ENCODE measurements at places on chromosomes 12 and 14.

DNA sequence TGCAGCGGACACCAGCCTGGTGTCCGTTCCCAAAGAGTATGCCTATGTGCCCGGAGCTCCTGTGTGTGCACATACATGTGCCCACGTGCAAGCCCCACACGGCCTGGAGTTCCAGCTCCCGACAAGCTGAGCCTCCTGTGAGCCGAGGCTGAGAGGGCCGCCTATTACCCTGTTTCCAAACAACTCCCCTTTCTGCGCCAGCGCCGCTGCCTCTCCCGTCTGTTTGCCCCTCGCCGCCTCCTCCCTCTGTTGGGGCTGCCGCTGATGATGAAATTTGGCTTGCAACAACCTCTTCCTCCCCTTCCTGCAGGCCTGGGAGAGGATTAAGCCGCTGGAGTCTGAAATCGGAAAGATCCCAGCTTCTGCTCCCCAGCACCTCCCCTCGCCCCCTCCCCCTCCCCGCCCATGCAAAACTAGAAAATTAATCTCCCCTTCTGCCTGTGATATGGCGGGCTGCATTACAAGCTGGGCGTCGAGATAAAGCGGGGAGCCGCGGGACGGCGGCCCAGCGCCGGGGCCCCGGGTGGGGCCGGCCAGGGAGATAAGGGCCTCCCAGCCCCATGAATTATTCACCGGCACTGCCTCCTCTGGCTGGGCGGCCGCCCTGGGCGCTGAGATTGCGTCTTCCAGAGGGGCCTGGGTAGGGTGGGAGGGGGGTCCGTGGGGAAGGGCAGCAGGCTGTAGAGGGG is 6.8 kb upstream of the ASIC1 start:
- no peak for DNase-seq

GRCh38 chr12:45674181-45674977 is 55.1 kb upstream of the ARID2 start:
- DNase-seq: no peak

GRCh38 chr14:74281069-74281468 is 21.7 kb downstream of the ABCD4 start:
- no peak for DNase-seq

GRCh38 chr14:36591482-36591881 is 9.1 kb upstream of the NKX2-8 start:
- DNase-seq: no peak

- DNase-seq: no peak
Observed at GRCh38 chr12:93621986-93622385, 49.5 kb downstream of the SOCS2 start.

DNA sequence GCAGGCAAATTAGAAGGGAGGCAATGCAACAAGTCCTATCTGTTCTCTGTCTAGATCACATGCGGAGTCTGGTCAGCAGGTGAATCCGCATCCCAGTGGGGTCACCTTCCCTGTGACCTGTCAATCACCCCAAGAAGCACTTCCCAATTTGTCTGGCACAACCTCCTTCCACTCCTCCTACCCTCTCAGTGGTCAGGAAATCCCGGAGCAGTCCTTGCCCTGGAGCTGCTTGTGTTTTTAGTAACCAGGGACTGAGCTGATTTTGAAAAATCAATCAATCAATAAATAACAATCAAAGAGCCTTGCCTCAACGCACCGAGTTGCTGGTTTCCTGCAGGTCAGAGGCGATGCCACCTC is 572 bp upstream of the ACSS3 start:
- DNase-seq: no peak

DNA sequence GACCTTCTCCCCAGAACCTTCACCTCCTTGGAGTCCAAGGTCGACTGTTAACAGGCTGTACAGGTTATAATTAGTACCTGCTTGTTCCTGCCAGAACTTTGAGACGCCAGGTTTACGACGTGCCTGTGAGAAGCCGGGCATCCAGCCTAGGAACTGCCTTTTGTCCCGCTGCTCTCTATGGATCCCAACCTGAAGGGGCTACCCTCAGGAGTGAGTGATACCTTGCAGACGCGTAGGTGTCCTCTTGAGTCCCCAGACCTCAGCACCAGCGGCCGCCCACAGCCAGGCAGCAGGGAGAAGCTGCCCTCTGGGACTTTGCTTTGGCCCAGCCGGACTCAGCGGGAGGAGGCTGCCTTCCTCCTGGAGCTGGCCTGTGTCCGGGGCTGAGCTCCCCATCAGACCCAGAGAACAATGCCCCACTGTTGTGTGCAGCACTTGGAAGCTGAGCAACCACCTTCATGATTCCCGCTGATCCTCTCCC is 16.2 kb downstream of the SYNE3 start:
- DNase-seq: no peak

- DNase-seq: no peak
Observed at GRCh38 chr12:79932357-79932756, 2.5 kb downstream of the PPP1R12A start.

GRCh38 chr12:70664465-70664881 is 27.2 kb upstream of the PTPRB start:
- no peak for DNase-seq

Measured in stimulated activated CD4-positive, alpha-beta T cell treated with anti-CD3 and anti-CD28 coated beads, TNF-alpha, amount 100 ng/mL, for 1 hour (primary cell).